ENCODE measurements at places on chromosomes 4 and X.

DNA sequence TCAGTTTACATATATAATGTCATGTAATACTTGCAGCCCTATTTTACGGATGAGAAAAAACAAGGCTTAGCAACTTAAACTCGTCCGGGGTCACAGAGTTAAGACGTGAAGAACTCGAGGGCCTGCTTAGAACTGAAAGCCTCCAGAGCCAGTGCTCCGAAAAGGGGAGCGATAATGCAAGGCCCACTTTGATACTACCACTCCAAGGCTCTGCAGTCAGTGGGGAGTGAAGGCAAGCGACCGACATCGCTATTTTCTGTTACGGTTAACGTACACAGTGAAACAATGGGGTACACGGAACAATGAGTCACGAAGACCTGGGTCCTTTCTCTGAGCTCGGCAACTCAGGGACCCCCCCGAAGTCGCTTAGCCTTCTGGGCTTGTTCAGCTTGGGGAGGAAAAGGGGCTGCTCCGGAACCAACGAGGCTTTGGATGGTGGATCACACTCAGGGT, 965 bp downstream of the PPA2 start:
- no peak for DNase-seq

- DNase-seq: no peak
These were observed 34.4 kb downstream of the AGTR2 start for GRCh38 chrX:116204932-116205331.

DNA sequence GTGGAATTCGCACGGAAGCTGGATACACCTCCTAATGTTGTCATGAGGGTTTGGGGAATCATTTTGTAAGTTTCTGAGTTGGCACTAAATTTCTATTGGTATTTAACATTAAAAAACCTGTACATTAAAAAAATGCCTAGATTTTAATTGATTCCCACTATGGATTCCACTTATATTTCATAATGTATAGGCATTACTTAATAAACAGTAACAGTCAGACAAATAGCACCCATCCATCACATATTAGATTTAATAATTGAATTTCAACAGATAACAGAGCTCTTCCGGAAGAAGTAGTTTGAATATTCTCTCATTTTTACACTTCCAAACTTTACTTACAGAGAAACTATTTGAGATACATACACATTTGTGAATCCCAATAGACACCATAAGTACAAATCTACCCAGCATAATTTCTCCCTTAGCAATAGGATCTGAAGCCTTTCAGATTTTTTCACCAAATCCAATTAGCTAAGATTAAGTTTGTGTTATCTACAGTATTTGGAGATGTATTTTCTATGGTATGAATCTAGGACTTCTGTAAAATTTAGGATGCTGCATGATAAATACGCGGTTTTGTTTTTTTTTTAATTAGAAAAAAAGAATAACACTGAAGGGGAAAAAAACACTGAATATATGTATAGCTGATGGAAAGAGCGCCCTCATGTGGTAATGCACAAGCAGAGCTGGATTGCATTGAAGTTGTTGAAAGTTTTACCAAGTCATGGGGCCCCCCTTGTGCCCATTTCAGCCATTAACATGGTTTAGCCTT, 12.2 kb upstream of the ODAM start:
- peak; percentile 1 for DNase-seq

GRCh38 chr4:40601641-40602040, 28.0 kb downstream of the RBM47 start:
- no peak for DNase-seq

DNA sequence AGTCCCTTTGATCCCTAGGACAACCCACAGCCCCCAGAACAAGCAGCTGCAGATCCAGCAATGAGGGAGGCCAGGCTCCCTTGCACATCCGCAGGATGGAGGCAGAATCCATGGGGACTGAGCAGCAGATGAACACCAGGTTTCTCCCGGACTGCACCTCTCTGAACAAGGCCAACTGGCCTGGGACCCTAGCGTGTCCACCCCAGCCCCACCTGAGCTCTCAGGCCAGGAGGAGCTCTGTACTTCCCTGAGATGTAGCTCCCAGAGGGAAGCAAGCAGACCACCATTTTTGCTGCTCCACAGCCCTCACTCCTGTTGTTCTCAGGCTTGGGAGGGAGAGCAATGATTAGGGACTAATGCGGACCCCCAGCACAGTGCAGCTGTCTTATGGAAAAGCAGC, 1195.8 kb downstream of the PCDH18 start:
- no peak for DNase-seq

- peak; percentile 49 for DNase-seq
These were observed 59.6 kb upstream of the DHX15 start for GRCh38 chr4:24643774-24644520.

- DNase-seq: no peak
These were observed 1511.1 kb downstream of the TECRL start for GRCh38 chr4:62898115-62898514.

DNA sequence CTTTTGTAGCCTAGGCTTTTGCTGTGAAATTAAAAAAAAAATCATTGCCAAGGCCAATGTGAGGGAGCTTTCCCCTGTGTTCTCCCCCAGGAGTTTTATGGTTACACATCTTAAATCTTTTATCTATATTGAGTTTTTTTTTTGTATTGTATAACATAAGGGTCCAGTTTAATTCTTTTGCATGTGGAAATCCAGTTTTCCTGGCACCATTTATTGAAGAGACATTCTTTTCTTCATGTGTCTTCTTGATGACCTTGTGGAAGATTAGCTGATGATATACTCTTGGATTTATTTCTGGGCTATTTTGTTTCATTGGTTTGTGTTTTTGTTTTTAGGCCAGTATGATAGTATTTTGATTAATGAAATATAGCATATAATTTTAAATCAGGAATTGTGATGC, 225.0 kb downstream of the ADAM29 start:
- no peak for DNase-seq

DNA sequence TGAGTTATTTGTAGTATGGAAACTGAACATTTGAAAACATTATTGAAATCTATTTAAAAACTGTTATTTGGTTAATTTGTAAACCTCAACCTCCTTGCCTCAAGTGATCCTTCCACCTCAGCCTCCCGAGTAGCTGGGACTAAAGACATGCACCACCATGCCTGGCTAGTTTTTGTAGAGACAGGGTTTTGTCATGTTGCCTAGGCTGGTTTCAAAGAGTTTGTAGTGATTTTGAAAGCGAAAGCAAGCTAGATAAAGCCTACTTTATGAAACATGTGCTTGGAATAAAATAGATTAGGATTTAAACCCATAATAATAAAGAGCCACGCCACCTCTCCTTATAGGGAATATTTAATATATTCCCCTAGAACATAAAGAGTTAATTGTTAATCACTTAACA, 23.5 kb downstream of the ARSJ start:
- no peak for DNase-seq

GRCh38 chrX:71282514-71283402, 677 bp upstream of the NONO start:
- no peak for DNase-seq

DNA sequence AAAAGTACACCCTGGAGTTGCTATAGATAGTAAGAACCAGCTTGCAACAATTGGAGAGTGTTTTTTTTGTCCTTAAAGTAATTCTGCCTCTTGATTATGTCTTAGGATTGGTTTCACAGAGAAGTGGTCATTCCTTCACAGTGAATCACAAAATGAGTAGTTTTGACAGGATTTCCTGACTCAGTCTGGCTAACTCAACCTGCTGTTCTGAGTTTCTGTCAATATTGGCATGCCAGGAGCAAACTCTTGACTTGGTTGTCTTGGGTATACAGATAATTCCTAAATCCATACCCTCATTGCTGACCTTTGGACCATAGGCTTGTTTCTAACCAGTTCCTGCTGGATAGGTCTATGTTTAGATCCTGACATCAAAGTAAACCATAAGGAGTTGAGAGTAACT, 9.4 kb downstream of the FHIP1A start:
- DNase-seq: peak; percentile 87

DNA sequence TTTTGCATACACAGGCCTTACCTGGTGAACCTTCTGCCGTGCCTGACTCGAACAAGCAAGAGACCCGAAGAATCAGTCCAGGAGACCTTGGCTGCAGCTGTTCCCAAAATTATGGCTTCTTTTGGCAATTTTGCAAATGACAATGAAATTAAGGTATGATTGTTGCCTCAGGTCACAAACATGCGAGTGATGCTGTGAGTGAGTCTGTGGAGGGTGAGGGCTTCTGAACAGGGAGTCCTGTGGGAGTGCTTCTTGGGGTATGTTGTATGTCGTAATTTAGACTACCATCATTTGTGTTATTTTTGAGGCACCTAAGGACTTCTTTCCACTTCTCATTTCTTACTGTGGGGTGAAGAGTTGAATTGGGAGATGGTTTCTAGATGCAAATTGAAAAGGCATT, 32.8 kb downstream of the HTT start:
- DNase-seq: no peak

- DNase-seq: no peak
These were observed 14.1 kb upstream of the SMIM43 start for GRCh38 chr4:121778991-121779628.

GRCh38 chr4:74364652-74365491, at the start of gene EREG:
EREG (plus strand) TSS chr4:74365145; CDS start chr4:74365309, 164 bp downstream.
- DNase-seq: peak; percentile 71

GRCh38 chr4:112645541-112646329, 8.8 kb downstream of the LARP7 start:
- DNase-seq: no peak

GRCh38 chr4:24613502-24613901, 29.1 kb upstream of the DHX15 start:
- DNase-seq: no peak
